Lung (tissue), 17 donors: ENCODE measurements at places on chromosomes 4 and X. TPM values are rescaled to one million over a fixed set of nuclear protein-coding genes. Genes with fewer than 3 reads are reported as not detected.

Gene IBSP
- total RNA-seq, result 0.12 TPM

Gene FHL1
- 210 TPM for total RNA-seq

Gene IQCM
- not detected for total RNA-seq

Gene GATB
- total RNA-seq, result 14.3 TPM

Gene NUDT10
- 5.9 TPM for total RNA-seq

Gene LNX1
- 5.2 TPM for total RNA-seq

Gene PAK3
- total RNA-seq, result 1.4 TPM

Gene MED14
- 39.7 TPM for total RNA-seq

DNA sequence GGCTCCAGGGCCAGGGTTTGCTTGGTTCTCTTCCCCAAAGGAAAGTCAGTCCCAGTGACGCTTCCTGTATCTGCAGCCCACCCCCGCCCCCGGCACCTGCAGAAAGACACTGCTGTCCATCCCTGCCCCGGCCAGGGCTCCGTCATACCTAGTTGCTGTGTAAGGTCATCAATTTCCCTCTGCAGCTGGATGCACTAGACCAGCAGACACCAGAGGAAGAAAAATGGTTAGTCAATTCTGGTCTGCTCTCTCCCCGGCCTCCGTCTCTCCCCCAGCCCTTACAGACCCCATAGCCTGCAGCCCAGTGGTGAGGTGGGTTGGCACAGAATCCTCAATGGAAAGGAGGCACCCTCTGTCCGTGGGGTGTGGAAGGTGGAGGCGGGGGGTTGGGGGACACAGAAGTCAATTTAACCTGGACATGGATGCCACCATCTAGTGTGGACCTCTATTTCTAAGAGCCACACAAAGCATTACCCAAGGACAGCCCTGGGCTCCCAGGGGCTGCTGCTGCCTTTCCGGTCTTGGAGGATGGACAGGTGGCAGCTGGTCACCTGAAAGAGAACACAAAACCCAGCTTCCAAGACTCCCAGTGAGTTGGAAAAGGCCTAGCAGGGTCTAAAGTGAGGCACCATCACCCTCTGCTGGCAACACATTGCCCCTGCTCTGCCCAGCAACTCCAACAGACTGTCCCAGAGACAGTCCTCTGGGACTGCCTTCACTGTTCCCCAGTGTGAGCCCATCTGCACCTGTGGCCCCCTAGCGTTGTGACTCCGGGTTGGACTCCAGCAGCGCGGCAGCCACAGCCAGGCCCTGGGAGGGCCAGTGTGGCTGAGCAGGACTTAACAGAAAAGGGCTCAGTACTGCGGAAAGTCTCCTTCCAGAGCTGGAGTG is 40.2 kb upstream of the NHSL2 start:
- peak; percentile 21 for DNase-seq

GRCh38 chr4:173211838-173212237 is 43.2 kb downstream of the GALNT7 start:
- no peak for DNase-seq

DNA sequence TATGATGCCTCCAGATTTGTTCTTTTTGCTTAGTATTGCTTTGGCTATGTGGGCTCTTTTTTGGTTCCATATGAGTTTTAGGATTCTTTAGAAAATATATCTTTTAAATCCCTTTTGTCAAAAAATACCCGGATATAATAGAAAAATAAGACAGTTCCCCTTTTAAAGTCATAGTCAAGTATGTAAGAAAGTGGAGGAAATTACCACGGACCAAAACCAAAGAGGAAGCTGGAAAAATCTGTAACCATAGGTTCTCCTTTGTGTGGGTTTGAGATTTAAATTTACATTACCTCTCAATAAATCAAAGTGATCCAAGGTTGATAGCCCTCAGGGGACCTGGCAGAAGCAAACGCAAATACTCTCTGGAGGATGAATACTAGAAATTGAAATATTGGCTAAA is 58.3 kb upstream of the PACRGL start:
- DNase-seq, result no peak

- DNase-seq, result no peak
Measured at GRCh38 chr4:88021824-88022223, 14.4 kb downstream of the PKD2 start.

DNA sequence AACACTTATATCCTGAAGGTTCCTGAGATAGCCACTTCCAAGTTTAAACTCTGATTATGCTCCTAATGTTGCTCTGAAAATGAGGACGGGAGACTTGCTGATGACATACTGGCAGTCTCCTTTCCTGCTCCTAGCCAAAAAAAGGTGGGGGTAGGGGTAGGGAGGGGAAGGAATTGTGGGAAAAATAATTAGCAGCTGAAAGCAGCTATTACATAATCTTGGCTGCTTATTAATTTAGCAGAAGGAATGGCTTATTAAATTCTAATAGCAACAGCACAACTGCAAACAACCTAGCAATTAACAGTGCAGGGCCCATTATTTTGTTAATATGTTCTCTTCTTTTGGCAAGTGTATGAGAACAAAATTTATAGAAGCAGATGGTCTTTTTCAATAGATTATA is 2.0 kb upstream of the AP1S2 start:
- peak; percentile 74 for DNase-seq

GRCh38 chrX:43493756-43494155 is 162.3 kb upstream of the MAOA start:
- DNase-seq, result peak; percentile 65

GRCh38 chr4:172412851-172413580 is 599.8 kb downstream of the GALNTL6 start:
- DNase-seq, result no peak

GRCh38 chr4:7191546-7192251 is 639 bp upstream of the SORCS2 start:
- DNase-seq, result no peak

GRCh38 chr4:68324519-68325262 is 25.2 kb downstream of the YTHDC1 start:
- no peak for DNase-seq

GRCh38 chr4:140944572-140944971 is 188.4 kb upstream of the TBC1D9 start:
- DNase-seq, result no peak

DNA sequence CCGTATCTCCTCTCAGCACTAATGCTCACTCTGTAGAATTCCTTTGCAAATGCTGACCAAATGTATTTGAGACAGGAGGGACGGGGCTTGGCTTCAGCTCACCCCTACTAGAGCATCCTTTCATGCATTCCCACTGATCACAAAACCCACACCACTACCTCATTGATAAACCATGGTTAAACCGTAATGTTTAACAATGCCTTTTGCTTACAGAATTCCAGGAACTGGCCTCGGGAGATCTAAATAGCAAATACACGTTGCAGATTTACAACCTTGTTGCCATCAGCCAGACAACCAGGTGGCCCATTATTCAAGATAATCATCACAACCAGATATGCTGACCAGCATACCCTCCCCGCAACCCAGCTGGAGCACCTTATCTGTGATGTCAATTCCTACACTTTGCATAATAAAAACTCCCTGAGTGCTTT is 391.9 kb downstream of the KCTD8 start:
- DNase-seq, result no peak

GRCh38 chr4:80587871-80588385 is 252.4 kb downstream of the CFAP299 start:
- no peak for DNase-seq

DNA sequence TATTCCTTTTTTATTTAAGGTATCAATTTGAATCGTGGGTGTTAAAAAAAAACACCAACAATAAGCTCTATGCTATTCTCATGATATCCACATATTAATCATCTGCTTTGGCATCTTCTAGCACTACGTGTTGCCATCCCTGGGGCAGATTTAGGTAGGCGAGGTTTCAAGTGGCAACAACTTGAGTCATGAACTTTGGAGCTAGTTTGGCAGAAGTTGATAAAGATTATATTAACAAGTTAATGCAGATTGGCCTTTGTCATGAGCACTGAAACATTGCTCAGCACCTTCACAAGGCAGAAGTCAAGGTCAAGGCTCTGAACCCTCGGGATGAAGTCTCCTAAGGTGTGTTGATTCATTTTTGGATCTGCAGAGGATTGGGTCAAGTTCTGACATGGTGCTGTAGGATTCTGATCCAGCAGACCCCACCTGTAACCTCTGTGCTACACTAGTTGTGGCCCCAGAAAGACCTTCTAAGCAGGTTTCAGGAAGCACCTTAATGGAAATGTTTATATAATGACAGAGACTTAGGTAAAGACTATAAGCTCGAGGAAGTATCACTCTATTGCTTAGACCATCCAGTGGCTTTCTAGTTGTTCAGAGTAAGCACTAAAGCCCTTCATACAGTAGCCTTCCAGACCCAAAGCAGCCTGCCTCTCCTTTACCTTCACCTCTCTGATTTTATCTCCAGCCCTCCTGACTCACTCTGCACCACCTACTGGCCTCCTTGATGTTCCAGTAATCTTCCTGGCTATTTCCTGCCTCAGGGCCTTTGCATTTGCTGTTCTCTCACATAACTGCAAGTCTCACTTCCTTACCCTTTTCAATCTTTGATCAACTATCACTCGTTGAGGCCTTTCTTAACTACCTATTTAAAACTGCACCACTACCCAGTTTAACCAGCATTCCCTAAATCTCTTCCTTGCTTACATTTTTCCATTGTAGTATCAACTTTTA is 117.0 kb upstream of the SLC4A4 start:
- no peak for DNase-seq

DNA sequence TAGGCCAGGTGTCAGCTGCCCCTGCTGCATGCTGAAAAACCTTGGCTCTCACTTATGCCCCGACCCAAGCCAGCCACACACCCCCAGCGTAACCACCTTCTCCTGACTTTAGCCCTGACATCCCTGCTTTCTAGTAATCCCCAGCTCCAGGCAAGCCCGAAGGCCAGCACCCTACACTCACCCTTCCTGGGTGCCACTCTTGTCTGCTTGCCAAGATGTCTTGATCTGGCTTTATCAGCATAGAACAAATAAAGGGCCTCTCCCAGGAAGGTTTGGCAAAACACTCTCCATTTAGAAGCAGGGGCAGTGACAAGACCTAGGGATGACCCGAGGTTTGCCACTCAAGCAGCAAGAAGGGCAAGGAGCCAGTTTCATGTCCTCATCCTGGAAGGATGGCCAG is 6.8 kb upstream of the MAP9 start:
- DNase-seq, result no peak

GRCh38 chrX:150293311-150294013 is 69.7 kb upstream of the MAMLD1 start:
- DNase-seq, result no peak

DNA sequence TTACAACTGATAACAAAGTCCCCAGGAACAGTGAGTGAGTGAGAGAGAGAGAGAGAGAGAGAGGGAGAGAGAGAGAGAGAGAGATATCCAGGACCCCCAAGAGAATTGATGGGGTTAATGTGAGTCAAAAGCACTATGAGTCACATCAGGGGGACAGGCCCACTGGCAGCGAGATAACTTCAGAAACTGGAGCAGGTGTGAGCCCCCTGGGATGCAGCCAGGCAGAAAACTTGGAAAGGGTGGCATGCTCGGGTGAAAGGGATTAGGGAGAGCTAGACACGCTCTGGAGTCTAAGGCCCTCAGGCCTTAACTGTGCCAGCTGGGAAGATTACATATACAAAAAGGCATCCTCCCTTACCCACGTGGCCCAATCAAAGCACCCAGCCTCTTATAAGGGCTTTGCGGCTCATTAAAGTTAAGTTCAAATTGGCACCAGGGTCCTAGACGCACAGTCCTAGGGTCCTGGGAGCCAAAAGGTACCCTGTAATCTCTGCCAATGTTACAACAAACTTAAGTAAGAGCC is 841 bp downstream of the ACOT9 start:
- DNase-seq, result peak; percentile 66

DNA sequence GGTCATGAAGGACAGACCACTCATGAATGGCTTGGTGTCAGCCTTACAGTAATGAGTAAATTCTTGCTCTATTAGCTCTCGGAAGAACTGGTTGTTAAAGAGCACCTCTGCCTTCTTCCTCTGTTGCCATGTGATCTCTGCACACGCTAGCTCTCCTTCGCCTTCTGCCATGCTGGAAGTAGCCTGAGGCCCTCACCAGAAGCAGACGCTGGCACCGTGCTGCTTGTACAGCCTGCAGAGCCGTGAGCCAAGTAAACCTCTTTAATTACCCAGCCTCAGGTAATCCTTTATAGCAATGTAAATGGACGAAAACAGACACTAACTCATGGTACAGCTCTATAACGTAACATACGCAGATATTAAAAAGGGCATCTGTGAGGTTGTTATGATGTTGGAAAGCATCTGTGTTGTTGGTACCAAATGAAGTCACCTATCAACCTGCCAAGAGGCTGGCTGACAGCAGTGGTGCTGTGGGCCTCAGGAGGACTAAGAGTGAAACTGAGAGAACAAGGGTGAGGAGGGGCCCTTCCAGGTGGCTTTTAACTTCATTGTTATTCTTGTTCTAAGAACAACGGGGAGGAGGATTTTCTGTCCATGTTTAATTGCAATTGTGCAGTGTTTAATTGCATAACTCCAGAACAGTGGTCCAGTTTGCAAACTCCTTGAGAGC is 69.2 kb downstream of the CRMP1 start:
- DNase-seq, result no peak

GRCh38 chrX:117996408-117996807 is 120.2 kb downstream of the KLHL13 start:
- DNase-seq, result no peak

- DNase-seq, result no peak
Measured at GRCh38 chr4:150960818-150961217, 54.3 kb downstream of the LRBA start.
